Amniotic epithelial cell (primary cell): ENCODE measurements at places on chromosomes 3 and 15.

DNA sequence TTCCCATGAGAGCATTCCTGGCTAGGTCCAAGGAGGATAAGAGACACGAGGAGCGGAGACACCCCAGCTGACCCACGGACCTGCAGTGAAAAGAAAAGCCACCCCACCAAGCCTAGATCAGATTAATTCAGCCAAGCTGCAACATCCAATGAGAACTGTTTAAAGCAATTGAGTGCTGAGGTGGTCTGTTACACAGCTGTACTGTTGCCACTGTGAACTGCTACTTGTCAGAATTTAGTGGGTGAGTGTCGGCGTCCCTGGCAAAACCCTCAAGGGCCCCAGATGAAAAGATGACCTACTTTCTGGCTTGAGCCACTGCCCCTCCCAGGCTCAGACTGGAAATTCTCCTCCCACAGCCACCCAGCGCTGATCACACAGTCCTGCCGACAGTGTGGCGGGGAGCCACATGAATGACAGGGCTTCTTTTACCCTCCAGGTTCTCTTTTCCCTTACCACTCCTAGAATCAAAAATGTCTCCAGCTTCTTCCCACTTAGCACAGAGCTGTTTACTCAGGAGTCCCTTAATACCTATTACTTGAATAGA is 26.4 kb upstream of the KBTBD12 start:
- DNase-seq: peak; percentile 24

DNA sequence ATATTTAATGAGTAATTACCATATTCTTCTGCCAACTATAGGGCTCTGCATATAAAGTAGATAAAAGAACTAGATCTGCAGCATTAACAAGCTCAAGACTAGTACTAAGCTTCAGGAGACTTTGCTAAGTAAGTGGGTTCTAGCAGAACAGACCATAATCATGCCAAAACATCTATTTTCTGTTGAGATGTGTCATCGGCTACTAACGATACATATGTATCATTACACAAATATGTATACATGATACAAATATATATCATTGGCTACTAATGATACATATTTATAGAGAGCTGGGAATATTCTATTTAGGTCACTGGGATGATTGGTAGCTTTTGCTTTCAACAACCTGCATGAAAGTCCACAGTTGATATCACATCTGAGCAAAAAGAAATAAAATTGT is 185.8 kb upstream of the DCBLD2 start:
- no peak for DNase-seq

DNA sequence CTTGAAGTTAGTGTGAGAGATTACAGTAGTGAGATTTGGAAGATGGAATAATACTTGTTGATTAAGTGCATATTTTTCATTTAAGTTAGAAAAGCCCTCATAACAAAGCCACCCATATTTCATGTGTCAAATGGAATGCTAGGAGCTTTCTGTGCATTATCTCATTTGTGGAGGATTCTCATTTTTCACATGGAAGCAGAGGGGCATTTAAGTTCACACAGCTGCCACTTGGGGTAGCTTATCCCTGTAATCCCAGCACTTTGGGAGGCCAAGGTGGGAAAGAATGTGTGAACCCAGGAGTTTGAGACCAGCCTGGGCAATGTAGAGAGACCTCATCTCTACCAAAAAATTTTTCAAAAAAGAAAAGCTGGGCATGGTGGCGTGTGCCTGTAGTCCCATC is 55.2 kb downstream of the RAB7A start:
- DNase-seq: peak; percentile 40

GRCh38 chr3:178001670-178002101 is 534.5 kb upstream of the KCNMB2 start:
- DNase-seq: no peak

DNA sequence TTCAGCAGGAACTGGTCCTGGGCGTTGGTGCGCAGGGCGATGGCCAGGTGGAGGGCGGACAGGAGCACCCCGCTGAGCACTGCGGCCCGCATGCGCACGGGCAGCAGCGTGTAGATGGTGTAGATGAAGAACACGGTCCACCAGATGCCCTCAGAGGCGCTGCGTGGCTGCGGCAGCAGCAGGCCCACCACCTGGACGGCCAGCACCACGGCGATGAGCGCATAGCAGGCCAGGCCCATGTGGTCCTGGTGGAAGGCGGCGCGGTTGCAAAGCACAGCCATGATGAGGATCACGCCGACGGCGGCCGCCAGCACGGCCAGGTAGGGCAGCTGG is 1.5 kb downstream of the ADCY5 start:
- DNase-seq: no peak

GRCh38 chr15:51038974-51039319 is 55.8 kb downstream of the TNFAIP8L3 start:
- no peak for DNase-seq

- DNase-seq: no peak
These were observed 37.5 kb downstream of the EHD4 start for GRCh38 chr15:41934843-41935242.

- peak; percentile 52 for DNase-seq
These were observed 103.5 kb downstream of the IMPG2 start for GRCh38 chr3:101216710-101217465.

DNA sequence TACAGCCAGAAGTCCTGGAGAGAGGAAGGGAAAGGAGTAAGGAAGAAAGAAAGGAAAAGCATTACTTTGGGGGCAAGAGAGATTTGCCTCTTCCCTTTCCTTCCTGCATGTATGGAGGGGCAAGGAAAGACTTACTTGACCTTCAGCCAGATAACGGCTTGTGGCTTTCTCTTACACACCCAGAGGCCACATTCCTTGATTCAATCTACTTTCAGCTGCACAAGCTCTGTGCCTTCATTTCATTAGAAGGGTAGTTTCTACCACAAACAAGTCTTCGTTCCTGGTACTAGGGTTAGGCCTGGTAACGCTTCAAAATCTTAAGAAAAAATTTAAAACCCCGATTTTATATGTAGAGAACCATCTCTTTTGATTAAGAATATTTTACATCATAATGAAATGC is 835.9 kb downstream of the TUSC7 start:
- DNase-seq: no peak

- no peak for DNase-seq
These were observed 222.9 kb downstream of the TPRG1 start for GRCh38 chr3:189394599-189395121.

GRCh38 chr3:183449391-183449790 is 21.0 kb upstream of the MCF2L2 start:
- peak; percentile 27 for DNase-seq

DNA sequence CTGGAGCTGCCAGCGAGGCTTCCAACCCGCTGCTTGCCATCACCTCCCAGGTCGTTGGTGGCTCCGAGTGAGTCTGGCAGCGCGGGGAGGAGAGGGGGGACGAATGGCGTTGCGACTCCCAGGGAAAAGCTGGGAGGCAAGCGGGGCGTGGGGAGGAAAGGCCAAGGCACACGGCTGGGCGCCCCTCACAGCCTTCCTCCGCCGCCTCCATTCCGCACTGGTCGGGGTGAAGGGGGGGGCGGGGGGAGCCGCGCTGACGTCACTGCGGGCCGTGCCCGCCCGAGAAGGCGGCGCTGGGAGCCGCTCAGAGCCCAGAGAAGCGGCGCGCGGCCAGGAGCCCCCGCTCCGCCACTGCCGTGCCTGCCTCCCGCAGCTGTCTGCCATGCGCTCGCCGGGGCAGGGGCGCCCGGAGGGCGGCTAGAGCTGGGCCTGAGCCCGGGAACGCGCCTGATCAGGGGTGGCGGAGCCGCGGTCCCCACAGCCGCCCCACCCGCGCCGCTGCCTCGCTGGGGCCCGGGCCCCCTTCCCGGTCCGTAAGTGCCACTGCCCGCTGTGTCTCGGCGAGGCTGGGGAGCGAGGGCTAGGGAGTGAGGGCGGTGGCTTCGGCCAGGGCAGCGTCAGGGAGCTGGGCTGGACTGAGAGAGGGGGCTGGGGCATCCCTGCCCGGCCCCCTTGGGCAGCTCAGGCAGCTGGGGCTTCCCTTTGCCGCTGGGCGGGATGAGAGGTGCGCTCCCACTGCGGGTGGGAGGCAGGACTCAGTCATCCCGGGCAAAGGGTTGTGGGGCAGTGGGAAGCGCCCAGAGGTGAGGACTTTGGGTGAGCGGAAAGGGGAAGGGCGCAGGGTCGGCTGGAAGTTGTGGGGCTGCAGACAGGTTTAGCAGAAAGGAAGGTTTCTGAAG is 27.8 kb upstream of the POLG start:
- DNase-seq: no peak

DNA sequence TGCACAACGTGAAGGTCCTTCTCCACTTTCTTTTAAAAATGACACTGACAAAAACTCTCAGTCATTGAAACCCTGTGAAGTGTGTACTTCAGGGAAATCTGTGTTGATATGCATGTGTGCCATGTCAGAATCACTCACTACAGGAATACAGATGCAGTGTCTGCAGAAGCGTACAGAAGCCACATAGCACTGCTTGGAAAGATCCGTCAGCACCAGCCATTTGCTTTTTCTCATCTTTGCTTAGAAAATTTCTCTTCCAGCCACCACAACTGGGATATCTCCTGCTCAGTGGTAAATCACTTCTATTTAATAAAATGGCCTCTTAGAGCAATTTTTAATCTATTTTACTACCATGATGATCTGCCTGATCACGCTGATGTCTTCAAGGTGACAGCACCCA is 91.3 kb upstream of the ARHGEF26 start:
- no peak for DNase-seq

- no peak for DNase-seq
These were observed 145.9 kb downstream of the TNIK start for GRCh38 chr3:171314341-171314740.

DNA sequence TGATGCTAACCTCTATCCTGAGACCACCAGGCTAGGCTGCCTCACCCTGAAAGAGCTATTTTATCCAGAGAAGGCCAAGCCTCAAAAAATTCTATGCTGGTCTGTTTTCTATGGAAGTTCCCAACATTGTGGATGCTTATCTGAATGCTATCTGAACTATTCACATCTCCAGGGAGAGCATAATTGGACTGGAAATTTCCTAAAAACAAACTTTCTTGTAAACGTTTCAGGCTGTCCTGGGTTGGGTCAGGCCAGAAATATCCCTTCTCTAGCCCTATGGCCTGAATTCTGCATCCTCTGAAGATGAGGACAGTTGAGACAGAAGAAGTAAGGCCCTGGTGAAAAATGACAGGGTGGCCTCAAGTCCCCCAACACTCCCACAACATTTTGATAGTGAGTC is 706.4 kb upstream of the NR2F2 start:
- DNase-seq: peak; percentile 27

GRCh38 chr3:43632986-43633385 is 11.2 kb upstream of the ANO10 start:
- DNase-seq: no peak

DNA sequence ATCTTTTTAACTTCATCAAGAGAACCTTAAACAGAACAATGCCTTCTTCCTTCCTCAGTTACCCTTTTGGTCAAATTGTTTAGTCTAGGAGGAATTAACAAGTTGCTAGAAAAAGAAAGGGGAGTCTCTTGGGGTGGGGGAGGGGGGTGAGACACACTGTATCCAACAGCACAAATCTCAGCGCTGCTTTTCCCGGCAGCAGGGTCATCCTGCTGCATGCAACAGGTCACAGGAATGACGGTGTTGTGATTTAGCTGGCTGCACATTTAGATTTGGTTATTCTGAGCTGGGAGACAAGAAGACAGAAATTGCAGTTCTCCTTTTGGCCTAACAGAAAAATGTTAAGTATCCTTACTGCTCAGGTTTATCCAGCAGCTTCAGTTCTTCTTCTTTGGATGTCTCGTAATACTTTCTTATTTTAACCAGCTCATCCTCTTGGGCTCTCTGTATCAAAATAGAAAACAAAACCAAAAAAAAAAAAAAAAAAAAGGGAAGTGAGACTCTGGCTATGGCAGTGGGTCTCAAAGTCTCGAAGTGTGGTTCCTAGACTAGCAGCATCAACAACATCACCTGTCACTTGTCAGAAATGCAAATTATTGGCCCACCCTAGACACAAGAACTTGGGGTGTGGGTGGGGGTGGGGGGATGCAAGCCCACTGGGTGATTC is 190.5 kb downstream of the GREM1 start:
- peak; percentile 19 for DNase-seq

- DNase-seq: no peak
These were observed 2.9 kb downstream of the SOX14 start for GRCh38 chr3:137766876-137767537.
